ENCODE measurements at places on chromosomes 5 and 9.

- no peak for DNase-seq
Observed at GRCh38 chr5:158511454-158511853, 588.3 kb downstream of the EBF1 start.

DNA sequence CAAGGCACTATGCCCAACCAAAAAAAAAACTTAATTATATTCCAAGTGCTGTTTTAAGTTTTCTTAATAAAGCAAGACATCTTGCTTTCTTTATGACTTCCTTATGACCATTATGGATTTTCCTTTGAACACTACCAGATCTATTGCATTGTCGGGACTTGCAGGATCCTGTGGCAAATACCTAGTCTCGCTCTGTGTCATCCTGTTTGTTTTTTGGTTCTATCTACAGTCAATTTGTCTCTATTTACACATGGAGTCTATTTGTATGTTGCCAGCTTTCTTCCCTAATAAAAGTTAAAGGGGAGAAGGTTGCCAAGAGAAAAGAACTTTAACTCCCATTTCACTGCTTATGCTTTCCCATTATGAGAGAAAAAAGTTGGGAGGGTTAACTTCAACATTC is 4.9 kb downstream of the HINT1 start:
- no peak for DNase-seq

DNA sequence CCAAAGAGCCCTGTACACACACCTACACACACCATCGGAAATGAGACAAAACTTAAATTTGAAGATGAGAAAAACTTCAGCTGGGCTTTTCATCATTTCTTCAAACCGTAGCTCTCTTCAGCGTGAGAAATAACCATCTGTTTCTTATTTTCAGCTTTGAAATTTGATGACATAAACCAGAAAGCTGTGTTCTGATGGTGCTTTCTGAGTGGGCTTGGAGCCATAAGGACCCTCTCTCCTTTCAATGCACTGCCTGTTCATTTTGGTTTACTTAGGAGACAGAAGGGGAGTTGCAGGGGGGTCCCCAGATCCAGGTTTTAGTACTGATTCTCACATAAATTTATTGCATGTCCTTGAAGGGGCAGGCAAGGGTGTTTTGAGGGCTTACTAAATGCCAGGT is 9.5 kb downstream of the FBXO10 start:
- DNase-seq = no peak

GRCh38 chr9:134225186-134225585 is 60.8 kb upstream of the RNU6ATAC start:
- no peak for DNase-seq

DNA sequence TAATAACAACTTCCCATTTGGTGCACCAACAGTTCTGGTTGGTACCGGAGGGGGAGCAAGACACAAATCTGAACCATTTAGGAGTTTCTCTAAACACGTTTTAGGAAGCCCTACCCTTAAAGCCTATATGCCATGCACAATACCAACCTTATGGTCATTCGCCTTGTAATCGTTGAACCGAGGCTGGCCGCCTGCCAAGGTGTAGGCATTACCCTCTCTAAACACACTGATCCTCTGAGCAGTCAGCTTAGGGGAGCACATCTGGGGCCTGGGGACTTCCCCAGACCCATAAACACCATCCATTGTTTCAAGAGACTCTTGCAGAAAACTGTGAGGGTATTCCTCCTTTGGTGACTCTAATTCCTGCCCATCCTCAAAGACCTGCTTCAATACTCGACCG is 328 bp downstream of the GRXCR2 start:
- no peak for DNase-seq

GRCh38 chr9:134501761-134502265 is 139.8 kb upstream of the COL5A1 start:
- DNase-seq = no peak

DNA sequence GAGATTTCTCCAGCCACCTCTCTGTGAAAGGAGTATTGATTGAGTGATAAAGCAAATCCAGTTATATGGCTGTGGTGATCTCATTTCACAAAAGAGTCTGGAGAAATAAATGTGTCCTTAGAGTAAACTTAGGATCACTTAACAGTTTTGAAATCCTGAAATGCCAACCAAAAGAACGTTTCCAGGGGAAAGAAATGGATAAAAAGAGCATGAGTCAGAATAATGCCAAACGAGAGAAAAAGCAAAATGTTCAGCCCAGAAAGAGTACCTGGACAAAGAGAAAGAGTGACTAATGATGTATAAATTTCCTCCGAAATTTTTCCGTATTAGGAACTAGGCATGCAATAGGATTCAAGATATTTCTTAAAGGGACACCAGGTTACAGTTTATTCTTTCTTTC is 463.1 kb upstream of the CDH10 start:
- DNase-seq = no peak

- peak; percentile 53 for DNase-seq
Observed at GRCh38 chr5:180803181-180804128, 849 bp upstream of the MGAT1 start.

DNA sequence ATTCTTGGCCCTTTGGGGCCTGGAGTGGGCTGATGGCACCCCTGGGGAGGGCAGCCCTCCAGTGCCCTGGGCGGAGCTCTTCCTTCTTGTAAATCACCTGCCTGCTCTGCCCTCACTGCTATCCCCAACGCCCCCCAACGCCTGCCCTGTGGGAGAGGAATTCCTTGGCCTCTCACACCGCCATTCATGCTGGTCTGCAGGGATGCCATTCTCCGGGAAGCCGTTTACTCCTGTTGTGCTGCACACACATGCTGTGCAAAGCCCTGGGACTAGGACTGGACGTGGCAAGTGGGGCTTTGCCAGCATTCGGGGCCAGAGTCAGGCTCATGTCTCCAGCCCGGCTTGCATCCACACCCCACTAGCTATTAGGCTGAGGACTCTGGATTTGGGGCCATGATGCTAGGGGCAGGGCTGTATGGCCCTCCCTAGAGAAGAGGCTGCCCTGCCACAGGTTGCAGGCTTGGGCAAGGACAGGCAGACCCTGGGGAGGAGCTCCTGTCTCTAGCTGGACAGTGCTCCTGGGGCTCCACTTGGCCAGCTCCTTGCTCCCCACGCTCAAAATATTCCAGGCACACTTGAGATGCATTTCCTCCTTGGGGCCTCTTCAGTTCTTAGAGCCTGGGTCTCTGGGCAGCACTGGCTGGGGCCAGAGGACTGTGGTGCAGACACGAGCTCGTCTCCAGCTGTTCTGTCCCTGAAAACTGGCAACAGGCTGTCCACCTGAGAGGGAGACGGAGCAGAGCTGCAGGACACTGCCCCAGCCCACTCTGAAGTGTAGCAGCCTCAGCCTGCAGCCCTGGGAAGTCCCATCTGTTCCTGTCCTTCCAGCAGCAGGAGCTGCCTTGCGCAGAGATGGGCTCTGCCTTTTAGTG is 226.9 kb downstream of the CACNA1B start:
- no peak for DNase-seq

DNA sequence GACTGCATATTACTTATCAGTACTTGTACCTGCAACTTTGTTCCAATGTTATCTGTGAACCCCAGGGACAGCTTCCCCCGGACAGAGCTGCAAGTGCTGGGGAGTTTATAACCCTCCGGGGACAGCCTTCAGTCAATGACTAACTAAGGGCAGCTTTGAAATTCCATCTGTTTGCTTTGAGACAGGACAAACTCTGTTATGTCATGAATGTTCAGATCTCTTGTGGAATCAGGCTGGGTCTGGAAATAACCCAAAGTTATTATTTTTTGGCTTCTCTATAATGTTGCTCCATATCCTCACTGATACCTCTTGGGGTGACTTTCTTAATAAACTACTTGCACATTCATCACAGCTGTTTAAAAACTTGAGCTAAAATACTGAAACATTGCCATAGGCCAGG is 617.5 kb upstream of the TLE4 start:
- no peak for DNase-seq

DNA sequence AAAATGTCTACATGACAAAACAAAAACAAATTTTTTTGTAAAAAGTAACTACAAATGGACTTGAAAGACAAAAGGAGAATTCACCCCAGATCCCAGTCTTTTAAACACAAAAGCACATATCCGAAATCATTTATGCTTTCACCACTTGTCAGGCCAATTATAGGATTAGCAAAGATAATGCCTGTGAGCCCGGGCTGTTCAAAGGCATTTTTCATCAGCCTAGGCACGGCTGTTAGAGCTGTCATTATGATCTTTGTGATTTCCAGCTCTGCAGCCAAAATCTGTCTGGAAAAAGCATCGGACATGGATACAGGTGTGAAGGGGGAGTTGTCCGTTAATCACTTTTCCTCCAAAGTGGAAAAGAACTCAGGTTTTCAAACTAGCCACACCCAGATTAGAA is 23.6 kb upstream of the RAB14 start:
- no peak for DNase-seq

DNA sequence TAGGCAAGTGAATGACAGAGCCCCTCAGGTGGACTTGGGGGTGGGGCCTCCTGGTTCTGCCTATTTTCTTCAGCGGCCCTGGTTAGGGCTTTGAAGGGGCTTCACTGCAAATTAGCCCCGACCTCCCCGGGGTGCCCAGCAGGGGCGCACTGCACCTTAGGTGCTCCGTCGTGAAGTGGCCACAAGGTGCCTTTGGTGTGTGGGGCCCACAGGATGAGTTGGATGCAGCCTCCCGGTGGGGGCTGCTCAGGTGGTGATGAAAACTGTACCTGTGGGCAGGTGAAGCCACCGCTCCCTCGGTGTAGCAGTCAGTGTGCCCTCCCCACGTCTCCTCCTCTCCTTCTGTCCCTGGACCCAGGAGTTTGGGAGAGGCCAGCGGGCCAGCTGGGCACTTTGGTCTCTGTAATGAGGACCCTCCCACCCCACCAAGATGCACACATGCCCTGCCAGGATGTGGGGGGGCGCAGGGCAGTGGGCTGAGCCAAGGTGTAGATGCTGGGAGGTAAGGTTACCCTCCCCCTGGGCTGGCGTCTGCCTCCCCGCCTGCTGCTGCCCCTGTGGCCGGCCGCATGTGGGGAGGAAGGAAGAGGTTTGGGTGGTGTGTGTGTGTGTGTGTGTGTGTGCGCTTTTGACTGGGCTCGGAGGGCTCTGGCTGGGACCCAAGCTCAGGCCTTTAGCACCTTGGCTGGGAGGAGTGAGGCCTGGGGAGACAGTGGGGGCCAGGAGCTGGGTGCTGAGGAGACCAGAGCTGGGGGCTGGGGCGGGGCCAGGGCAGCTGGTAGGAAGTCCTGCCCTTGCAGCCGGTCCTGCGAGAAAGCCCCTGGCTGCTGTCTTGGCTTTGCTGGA is 55.6 kb downstream of the RXRA start:
- no peak for DNase-seq

- DNase-seq = no peak
Observed at GRCh38 chr5:86030753-86031152, 587.0 kb upstream of the COX7C start.

DNA sequence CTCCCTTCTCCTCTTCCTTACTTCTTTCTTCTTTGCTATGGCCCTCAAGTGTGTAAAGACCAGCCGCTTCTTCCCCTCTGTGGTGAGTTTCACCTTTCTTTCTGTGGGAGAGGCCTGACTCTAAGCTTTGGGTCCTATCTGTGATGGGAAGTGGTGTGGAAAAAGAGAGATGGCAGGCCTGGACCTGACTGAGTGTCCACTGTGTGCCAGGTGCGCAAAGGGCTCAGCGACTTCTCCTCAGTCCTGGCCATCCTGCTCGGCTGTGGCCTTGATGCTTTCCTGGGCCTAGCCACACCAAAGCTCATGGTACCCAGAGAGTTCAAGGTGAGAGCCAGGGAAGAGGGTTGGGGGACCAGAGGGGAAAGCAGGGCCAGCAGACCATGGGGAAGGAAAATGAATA is 5.9 kb downstream of the SLC4A9 start:
- DNase-seq = no peak
